Islet precursor cell (in vitro differentiated cells): ENCODE measurements at places on chromosomes 13 and 19.

- DNase-seq, result peak; percentile 76
Observed at GRCh38 chr13:74134777-74135325, 647 bp upstream of the KLF12 start.

- DNase-seq, result no peak
Observed at GRCh38 chr13:58994777-58995176, 1169.0 kb downstream of the DIAPH3 start.

DNA sequence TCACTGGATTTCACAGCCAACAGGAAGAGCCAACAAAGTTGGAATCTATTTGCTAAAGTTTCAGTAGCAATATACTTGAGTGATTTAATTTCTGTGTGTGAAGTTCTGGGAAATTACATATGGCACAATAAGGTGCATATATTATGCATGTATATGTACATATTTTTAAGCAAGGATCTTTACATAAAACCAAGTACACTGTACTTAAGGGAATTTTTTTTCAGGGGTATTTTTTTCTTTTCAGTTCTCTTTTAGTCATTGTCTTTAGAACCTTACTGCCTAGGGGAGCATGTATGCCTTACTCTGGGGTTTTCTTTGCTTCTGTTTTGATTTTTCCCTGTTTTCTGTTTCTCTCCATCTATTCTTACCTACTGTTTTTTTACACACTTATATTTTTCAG is 7.4 kb downstream of the RAP2A start:
- no peak for DNase-seq

GRCh38 chr13:42959615-42960014 is 32.4 kb downstream of the EPSTI1 start:
- DNase-seq, result no peak

GRCh38 chr13:100904293-100904976 is 229.8 kb upstream of the TMTC4 start:
- no peak for DNase-seq

- DNase-seq, result no peak
Observed at GRCh38 chr13:33612641-33613638, 205.0 kb upstream of the RFC3 start.

- DNase-seq, result no peak
Observed at GRCh38 chr19:13768510-13768909, 4.2 kb downstream of the MRI1 start.

GRCh38 chr19:10334588-10335351 is 1.4 kb upstream of the RAVER1 start:
- peak; percentile 99 for DNase-seq

DNA sequence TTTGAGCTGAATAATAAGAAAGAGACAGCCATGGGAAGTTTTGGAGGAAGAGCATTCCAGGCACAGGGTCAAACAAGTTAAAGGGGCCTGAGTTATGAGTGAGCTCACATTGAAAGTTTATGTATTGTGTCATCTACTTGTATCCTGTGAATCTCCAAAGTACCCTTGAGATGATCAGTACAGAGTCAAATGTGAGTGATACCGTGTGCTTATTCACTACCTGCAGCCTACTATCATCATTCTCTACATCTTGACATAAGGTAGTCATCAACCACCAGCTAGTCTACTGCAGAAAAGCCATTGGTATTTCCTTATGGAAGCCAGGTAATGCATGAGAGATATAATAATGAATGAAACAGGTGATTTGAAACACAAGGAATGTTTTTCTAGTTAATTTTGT is 3.0 kb upstream of the KCTD12 start:
- no peak for DNase-seq

- DNase-seq, result no peak
Observed at GRCh38 chr19:42148266-42148665, 16.0 kb upstream of the POU2F2 start.
